CD4-positive, alpha-beta memory T cell (primary cell): ENCODE measurements at places on chromosomes 2 and 18.

DNA sequence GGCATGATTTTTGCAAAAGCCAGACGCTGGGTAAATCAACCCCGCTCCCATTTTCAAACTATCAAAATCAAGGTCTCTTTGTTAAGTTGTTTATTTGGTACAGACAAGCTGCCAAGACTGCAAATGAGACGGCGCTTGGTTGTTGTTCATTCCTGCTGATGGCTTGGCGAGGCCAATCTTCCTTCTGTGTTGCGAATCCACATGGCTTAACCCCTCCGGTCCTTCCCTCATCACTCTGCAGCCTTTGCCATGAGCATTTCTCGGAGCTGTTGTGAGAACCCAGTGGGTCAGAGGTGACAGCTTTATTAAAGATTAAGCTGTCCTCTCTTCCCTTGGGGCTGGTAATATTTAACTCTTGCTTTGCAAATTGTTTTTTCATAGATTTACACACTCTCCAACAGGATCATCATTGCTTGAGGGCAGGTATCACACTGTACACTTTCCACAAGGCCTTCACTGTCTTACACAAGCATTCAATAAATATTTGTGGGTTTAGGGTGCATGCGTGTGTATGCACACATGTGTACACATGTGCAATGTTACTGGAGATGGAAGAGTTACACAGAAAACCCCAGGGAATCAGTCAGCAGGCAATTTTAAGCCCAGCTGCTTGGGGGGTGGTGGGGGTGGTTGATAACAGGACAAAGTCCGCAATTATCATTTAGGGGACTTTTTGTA, 27.8 kb upstream of the KCNF1 start:
- DNase-seq, result no peak

DNA sequence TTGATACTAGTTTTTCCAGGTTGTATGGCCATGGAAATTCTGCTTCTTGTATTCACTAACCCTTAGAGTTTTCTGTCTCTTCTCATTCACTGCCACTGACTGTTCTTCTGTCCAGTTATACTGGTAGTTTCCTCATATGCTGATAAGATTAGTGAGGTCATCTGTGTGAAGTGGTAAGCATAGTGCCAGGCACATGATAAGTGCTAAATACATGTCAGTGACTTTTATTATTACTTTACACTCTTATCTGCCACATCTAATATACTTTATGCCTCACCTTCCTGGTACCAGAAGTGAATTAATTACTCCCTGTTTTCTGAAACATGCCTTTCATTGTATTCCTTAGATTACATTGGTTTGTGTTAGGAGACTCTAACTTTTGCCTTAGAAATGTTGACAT, 91.3 kb downstream of the NBEAL1 start:
- no peak for DNase-seq

- DNase-seq, result no peak
Observed at GRCh38 chr18:79944126-79944731, 7.2 kb downstream of the SLC66A2 start.

DNA sequence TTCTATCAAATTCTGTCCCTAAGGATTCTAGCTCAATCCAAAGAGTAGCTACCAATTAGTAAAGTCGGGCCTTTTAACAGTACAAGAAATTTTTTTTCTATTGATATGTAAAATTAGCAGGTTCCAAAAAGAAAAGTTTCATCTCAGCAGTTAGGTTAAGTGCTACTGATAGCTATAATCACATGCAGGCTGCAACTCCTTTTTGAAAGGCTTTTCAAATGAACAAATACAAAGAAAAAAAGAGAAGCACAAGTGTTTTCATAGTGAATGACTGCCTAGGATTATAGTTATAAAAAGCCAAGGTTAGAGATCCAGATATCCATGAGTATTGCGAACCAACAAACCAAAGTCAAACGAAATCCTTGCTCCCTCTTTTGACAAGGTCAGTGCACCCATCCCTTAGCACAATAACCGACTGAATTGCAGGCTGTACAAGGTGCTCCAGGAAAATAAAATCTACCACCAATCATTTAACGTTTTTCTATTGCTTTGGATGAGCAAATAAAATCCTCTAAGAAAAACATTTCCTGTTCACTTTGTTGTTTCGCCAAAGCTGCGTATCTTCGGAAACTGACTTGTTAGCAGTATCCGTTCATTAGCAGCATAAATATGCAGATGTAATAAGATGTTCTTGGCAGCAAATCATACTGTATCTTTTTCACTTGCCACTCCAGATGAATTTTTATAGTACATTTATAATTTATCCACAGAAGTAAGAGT, 100.2 kb downstream of the SRBD1 start:
- no peak for DNase-seq

- DNase-seq, result no peak
Observed at GRCh38 chr18:9946831-9947230, 33.0 kb downstream of the VAPA start.

- no peak for DNase-seq
Observed at GRCh38 chr2:163133602-163134001, 295.0 kb upstream of the KCNH7 start.

GRCh38 chr2:142315346-142315745, 184.5 kb upstream of the LRP1B start:
- no peak for DNase-seq

- DNase-seq, result no peak
Observed at GRCh38 chr2:188659656-188660406, 314.3 kb upstream of the COL3A1 start.

DNA sequence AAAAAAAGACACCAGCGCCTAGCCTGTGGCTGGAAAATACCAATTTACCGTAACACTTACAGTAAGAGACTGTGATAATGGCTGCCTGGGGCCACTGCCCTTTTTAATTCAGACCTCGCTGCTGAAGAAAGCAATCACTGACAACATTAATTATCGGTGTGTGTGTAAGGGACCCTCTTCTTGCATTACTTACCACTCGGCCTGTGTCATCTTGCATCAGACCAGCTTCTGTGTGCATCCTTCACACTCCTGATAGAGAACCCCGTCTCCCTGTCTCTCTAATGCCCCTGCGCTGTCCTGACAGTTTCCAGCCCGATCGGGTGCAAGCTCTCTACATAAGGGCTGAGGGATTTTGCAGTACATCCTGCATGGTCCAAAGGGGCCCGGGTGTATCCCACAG, 124.4 kb downstream of the ZNF516 start:
- no peak for DNase-seq

- DNase-seq, result no peak
Observed at GRCh38 chr18:74980669-74981068, 228.3 kb downstream of the PTGR3 start.

DNA sequence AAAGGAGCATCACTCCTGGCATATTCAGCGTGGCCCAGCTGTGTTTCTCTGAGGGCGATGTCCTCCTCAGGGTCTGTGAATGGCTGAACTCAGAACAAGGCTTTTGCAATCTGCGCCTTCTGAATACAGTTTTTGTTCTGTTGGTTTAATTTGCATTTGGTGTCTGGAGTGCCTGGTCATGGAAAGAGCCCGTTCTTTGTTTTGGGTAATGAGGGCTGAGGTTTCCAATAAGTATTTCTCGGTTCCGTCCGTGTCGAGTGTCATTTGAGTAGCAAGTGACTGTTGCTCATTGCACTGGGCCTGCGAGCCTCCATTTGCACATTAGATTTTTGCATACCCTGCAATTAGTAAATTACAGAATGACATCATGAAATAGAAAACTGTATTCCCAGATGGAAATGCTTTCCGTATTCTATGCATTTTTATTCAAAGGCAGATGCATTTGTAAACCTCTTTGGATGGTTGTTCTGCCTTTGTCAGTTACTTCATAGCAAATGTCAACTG, 57.3 kb downstream of the NEDD4L start:
- no peak for DNase-seq

GRCh38 chr2:144402251-144402650, 117.7 kb downstream of the ZEB2 start:
- DNase-seq, result no peak

GRCh38 chr18:35993013-35993412, 20.5 kb downstream of the RMP24 start:
- no peak for DNase-seq

DNA sequence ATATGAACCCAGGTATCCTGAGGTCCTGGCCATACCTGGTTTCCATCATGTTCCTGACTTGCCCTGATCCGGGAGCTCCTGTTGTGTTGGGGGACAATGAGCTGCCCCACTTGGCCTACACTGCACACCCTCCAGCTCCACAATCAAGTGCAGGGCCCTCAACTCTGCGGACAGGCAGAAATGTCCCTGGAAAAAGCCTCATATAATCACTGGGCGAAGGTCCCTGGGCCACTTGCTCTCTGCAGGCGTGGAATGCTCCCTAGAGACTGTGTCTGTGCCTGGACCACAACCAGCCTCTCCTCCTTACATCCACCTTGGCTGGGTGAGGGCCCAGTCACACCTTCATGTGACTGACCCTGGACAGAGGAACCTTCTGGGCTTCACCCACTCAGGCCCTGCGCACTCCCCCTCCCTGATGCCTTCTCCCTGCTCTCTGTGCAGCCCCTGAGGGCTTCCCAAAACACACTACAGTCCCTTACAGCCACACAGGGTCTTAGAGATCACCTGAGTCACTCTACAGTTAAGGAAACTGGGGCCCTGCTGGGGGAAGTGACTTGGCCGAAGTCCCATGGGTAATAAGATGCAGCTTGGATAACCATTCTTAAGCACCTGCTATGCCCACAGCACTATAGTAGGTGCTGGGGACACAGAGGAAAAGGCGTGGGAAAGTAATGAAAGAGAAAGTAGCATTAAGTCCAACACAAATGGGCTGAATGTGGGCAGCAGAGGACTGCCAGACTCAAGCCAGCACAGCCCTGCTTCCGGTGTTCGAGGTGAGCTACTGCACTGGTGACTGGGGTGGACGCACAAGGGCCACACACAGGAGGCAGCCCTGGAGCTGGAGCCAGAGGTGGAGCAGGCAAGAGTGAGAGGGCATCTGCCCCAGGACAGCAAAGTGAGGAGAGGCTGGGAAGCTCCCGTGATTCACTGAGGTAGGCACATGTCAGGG, 9.8 kb downstream of the BOLA3 start:
- no peak for DNase-seq

GRCh38 chr2:71615767-71616730, 162.7 kb downstream of the DYSF start:
- no peak for DNase-seq

- DNase-seq, result no peak
Observed at GRCh38 chr2:213740453-213740852, 456.2 kb downstream of the SPAG16 start.

DNA sequence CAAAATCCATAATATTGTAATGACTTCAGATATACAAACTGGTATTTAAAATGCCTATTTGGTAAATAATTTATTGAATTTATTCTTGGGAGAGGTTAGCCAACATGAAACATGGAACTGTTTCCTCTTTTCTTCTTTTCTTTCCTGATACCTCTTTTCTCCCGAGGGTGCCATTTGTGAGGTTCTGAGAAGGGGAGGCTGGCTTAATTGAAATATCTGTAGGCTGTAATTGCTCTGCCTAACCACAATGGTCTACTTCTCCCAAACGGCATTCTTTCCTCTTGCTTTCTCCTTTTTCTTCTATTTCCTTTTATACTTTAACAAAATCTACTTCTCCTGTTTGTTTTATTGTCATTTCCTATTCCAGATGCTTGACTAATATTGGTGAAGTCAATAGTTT, 114.9 kb downstream of the TCF4 start:
- no peak for DNase-seq

DNA sequence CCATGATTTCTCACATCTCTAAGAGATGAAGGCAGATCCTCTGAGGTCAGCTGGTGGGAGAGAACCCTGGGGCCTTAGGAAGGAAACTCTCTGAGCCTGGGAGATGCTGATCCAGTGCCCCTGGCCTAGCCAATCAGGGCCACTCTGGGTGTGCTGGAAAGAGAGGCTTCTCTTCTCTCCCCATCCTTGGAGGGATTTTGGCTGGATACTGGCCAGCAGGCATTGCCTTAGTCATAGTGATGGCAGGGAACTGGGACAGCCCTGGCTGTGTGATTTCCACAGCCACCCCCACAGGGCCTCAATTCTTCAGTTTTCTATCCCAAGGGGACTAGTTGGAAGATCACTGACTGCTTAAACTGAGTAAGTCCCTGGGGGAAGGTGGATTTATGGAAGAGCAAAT, 26.6 kb upstream of the PLB1 start:
- no peak for DNase-seq

DNA sequence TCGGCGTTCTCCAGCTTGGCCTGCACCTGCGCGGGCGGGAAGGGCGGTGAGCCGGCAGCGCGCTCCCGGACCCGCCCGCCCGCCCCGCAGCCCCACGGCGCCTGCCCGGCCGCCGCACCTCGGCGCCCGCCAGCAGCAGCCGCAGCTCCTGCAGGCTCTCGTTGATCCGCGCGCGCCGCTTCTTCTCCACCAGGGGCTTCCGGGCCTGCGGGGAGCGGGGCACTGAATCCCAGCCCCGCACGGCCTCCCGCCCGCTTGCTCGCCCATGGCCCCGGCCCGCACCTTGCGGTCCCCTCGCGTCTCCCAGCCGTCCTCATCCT, 335 bp downstream of the HES6 start:
- DNase-seq, result no peak

DNA sequence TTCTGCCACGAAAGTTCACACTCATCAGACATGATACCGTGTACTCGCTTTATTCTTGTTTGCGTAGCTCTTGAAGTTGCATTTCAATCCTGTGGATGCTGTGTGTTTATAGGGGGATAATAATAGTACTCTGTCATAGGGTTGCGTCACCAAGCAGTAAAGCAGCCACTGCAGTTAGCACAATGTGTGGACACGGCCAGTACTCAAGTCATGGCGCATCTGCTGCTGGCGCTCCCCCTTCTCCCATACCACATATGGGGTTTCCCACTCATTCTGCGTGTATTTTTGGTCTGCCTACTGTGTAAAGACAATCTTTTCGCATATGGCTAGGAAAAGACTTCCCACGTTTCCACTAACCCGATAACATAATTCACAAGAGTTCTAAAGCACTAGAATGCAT, 2.1 kb upstream of the ZBTB14 start:
- DNase-seq, result no peak

- no peak for DNase-seq
Observed at GRCh38 chr2:159925975-159926374, 128.0 kb upstream of the CD302 start.
